ENCODE measurements at places on chromosomes 3 and 15. TPM values are rescaled to one million over a fixed set of nuclear protein-coding genes. Genes with fewer than 3 reads are reported as not detected.

The ARL13B gene
- total RNA-seq, result 4.2 TPM

The TMA7 gene
- total RNA-seq, result 69.3 TPM

The UCN2 gene
- not detected for total RNA-seq

The ADAMTSL3 gene
- 17.8 TPM for total RNA-seq

The ZNF860 gene
- total RNA-seq, result not detected

The CLSTN2 gene
- total RNA-seq, result 1.9 TPM

The DLL4 gene
- total RNA-seq, result 3.7 TPM

All from left lobe of liver (tissue), 2 donors.